HS-27A (cell line): ENCODE measurements at places on chromosomes 3 and 15.

GRCh38 chr3:184160456-184160855 lies 5.3 kb downstream of the DVL3 start:
- DNase-seq = no peak

- DNase-seq = no peak
Measured at GRCh38 chr3:3664935-3665334, 134.3 kb upstream of the LRRN1 start.

DNA sequence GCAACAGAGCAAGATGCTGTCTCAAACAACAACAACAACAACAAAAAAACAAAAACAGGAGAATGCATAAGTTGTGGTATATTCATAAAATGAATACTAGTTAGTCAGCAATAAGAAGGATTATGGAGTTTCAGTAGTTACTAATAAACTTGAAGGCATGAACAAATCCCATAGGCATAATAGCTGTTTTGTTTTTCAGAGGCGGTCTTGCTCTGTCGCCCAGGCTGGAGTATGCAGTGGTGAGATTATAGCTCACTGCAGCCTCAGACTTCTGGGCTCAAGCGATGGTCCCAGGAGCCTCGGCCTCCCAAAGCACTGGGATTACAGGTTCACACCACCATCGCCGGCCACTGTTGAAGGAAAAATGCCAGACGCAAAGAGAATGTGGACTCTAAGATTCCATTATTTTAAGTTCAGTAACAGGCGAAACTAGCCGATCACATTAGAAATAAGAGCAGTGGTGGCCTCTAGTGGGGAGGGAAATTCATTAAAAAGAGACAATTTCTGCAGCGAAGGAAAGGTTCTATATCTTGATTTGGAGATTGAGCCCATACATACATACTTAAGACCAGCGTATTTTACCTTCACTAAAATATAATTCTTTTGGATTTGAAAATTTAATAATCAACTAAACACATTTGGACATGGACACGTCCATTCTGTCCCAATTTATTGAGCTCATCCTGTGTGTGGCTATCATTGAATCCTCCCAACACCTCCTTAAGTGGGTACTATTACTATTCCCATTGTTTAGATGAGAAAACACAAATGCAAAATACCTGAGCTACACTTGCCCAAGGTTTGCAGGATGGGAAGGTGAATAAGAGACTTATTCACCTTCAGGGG lies 27.4 kb upstream of the HDAC11 start:
- DNase-seq = no peak

DNA sequence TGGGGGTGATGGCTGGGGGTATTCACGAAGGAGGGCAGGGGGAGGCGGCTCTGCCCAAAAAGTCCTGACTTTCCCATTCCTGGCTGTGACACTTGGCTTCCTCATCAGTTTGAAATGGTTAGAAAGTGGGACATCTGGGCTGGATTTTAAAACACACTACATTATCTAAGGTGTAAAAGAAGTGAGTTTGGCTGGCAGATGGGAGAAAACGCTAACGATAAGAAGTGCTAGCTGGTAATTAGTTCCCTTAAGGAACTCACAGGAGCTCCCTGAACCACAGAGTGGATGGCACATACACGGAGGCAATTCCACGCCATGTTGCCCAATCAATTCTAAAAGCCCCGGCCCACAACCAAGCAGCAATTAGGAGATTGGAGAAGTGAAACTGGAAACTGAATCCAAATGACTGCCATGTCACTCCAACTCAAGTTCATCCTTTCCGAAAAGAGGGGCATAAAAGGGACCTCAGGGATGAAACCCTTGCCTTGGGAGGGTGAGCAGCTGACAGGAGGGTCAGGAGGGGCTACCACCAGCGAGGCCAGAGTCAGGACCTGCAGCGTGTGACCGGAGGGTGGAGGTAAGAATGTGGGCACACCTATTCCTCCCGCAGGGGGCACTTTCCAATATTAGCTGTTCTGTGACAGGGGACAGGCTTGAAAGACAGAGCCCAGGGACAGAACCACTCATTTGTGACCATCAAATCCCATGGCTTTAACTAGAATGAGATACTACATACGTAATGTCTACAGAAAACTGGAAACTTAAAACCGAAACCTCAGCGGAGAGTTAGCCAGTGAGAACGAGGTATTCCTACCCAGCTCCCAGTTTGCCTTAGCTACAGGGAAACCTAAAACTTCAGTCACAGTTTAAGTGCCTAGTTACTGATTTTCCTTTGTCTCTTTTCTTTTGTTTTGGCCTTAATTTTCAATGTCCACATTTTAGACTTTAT lies 95.3 kb upstream of the OXTR start:
- DNase-seq = no peak

DNA sequence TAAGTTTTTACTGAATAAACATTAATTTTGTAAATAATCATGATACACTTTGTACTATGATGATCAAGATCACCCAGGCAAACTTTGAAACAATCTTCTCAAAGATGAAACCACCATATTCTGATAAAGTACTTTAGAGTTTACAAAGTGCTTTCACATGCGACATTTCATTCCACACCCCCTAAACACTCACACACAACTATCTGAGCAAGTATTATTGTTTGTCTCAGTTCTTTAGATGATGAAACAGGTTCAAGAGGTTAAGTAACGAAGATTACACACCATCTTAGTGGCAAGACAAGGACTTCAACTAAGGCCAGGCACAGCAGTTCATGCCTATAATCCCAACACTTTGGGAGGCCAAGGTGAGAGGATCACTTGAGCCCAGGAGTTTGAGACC lies 37.6 kb downstream of the ZNF148 start:
- DNase-seq = no peak

DNA sequence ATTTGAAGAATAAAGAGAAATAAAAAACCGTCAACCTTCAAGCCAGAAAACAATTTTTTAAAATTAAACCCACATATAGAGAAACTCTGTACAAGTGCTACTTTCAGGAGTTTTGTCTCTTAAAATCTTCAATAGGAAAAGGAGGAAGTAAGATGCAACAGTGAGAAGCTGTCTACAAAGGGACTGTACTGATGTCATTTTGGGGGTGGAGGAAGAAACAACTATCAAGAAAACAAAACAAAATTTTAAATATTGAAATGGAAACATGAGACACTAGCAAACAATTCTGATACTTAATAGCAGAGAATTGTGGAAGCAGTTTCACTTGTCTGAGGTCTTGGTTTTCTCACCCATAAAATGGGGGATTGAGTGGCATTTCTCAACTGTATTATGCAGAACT lies 84.4 kb downstream of the SLMAP start:
- no peak for DNase-seq

GRCh38 chr15:32721596-32721995 lies 3.8 kb downstream of the GREM1 start:
- DNase-seq = no peak

- no peak for DNase-seq
Measured at GRCh38 chr3:39136533-39137434, 16.6 kb downstream of the CSRNP1 start.

GRCh38 chr3:139655909-139656595 lies 21.7 kb downstream of the NMNAT3 start:
- DNase-seq = no peak

DNA sequence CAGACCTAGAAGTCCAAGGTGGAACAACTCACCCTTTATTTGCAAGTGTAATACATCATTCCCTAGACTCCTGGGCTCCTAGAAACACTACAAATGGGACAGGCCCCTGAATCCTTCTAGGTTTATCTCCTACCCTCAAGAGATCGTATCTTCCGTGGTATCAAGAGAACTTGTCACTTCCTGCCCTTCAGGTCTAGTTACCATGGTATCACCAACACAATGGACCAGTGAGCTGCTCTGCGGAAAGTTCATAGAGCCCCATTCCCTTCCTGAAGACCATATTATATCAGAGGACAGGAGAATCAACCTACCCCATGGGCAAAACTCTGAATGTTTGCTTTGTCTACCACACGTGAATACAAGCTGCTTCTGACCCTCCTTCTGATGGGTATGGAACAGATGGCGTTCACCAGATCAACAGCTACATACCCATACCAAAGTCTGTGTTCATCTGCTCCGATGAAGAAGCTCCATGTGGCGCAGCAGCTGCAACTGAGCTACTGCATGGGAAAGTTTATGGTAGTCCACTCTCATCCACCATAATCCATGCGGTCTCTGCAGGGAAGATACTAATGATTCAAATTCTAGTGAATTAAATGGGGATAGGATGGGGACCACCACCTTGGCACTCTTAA lies 84.6 kb upstream of the KLF13 start:
- no peak for DNase-seq

DNA sequence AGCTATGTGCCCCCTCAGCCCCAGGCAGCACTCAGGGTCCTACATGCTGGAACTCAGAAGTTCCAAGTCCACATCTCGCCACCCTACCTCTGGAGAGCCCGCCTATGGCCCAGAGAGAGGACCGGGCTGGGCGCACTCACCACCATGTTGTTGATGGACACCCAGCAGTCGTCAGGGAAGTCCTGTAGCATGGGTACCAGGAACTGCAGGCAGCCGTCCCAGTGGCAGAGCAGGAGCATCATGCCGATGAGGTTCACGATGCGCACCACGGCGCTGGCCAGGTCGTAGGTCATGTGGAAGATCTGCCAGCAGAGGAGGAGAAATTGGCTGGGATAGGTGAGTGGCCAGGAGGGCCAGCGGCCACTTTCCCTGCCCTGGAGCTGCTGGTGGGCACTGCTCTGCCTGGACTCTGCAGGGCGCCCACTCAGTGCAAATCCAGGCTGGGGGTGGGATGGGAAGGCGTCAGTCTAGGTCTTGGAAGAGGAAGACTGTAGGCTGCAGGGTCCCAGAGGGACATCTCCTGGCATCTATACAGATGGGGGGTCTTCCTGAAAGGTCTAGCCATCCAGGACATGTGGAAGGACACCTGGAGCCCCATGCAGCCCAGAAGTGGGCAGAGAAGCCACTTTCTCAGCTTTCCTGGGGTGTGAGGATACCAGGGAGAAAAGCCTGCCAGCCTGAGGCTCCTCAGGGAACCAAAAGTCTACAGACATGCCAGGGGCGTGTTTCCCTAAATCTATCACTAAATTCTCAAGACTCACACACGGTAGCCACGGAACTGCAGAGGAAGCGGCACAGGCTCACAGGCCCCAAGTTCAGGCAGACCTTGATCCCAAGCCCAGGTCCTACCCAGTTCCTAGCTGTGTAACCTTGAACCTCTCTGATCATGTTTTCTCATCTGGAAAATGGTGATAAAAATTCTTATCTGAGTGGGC lies 36.5 kb downstream of the HCN4 start:
- no peak for DNase-seq

DNA sequence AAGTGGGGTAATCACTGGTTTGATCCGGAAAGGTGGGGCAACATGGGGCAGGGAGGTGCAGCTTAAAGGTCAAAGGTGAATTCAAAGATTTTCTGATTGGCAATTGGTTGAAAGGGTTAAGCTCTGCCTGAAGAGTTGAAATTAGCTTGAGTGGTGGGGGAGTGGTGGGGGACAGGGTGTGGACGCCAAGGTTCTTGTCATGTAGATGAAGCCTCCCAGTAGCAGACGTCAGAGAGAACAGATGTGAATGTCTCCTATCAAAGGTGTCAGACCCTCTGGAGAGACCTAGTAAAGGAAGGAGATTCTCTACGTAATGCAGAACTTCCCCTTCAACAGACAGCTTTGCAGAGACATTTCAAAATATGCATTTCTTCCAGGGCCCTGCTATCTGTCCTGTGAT lies 62.8 kb downstream of the ABCC5 start:
- DNase-seq = no peak

GRCh38 chr3:64457811-64458210 lies 230.0 kb downstream of the ADAMTS9 start:
- no peak for DNase-seq

GRCh38 chr15:50803479-50804180 lies 38.1 kb upstream of the SPPL2A start:
- DNase-seq = no peak

GRCh38 chr15:75347222-75348033 lies 589 bp downstream of the NEIL1 start:
- no peak for DNase-seq

- no peak for DNase-seq
Measured at GRCh38 chr3:190538288-190538687, 24.4 kb downstream of the IL1RAP start.

- DNase-seq = no peak
Measured at GRCh38 chr3:120796976-120797375, 54.4 kb downstream of the GTF2E1 start.

DNA sequence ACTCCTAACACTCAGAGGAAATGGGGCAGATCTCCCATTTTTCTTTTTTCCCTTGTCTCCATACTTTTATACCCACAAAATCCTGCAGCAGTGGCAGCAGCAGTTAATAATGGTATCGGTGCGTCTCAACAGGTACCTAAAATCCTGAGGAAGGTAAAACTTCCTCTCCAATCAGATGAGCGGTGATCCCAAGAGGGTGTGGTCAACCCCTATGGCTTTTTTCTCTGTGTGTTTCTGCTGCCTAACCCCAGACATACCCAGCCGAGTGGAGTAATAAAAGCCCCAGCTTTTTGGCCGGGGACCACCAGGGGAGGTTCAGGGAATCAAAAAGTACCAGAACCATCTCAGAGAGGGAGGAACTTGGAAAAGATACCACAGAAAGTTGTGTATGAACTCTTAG lies 9.1 kb downstream of the GK5 start:
- no peak for DNase-seq

DNA sequence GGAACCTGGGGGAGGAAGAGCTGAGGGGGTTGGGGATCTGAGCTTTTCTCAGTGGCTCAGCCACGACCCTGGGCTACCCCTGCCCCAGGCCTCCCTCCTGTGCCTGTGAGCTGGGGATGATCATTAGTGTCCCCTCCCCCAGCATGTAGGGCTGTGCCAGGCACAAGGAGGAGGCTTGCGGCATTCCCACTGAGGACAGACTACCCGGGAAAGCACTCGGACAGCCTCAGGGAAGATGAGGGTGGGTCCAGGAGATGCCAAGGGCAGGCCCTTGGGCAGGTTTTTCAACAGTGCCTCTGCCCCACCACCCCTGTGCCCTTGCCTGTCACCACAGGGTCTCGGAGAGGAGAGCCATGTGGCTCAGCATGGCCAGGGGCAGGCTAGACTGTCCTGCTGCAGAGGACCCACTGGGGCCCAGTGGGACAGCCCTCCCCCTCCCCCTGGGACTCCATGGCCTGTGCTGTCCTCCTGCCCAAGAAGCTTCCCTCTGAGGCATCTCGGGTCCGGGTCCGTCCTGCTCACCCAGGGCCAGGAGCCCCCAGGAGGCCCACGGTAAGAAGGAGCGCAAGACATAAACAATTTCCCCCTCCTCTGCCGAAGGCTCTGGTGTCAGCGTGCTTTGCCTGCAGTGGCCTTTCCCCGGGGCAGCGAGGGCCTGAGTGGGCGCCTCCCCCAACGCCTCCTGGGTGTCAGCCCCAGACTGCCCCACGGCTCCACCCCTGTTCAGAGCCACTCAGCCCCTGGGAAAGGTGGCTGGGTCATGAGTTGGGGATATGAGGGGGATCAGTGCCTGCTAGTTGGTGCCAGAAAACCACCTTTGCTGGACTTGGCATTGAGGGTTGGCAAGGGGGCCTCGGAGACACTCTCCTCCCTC lies 192.5 kb downstream of the GOLGA6L6 start:
- DNase-seq = no peak

GRCh38 chr3:123150449-123151215 lies 51.1 kb upstream of the SEC22A start:
- no peak for DNase-seq

GRCh38 chr3:76753599-76753998 lies 286.3 kb upstream of the ROBO2 start:
- DNase-seq = no peak
